Tibial nerve (tissue), 4 donors: ENCODE measurements at places on chromosomes 4 and X. TPM values are rescaled to one million over a fixed set of nuclear protein-coding genes. Genes with fewer than 3 reads are reported as not detected.

The UGT2B15 gene
- not detected for total RNA-seq

GRCh38 chr4:153061971-153062370, 125.8 kb downstream of the FHDC1 start:
- no peak for DNase-seq

- DNase-seq = no peak
Observed at GRCh38 chr4:48483006-48483776, at the start of gene SLC10A4. Gene SLC10A4 (plus strand): TSS chr4:48483343. CDS start chr4:48483562, 219 bp downstream.

The LRCH2 gene
- 7.1 TPM for total RNA-seq

DNA sequence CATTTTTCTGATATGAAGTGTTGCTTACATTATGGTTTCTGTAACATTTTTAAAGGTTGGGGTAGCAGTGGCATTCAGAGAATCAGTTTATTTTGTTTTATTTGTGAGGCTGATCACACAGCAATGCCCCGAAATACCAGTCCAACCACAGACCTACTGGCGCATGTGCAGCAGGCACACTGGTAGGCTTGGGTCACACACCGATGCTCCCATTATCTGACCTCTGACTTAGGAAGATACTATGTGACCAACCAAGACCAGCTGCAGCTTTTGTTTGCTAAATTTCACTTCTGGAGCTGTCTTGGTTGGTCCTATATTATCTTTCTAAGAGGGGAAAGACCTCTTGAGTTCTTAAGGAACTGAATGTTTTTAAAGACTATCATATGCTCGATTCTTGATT, 18.7 kb downstream of the PGM2 start:
- DNase-seq = no peak

GRCh38 chr4:85209161-85209560, 242.7 kb upstream of the WDFY3 start:
- DNase-seq = no peak

DNA sequence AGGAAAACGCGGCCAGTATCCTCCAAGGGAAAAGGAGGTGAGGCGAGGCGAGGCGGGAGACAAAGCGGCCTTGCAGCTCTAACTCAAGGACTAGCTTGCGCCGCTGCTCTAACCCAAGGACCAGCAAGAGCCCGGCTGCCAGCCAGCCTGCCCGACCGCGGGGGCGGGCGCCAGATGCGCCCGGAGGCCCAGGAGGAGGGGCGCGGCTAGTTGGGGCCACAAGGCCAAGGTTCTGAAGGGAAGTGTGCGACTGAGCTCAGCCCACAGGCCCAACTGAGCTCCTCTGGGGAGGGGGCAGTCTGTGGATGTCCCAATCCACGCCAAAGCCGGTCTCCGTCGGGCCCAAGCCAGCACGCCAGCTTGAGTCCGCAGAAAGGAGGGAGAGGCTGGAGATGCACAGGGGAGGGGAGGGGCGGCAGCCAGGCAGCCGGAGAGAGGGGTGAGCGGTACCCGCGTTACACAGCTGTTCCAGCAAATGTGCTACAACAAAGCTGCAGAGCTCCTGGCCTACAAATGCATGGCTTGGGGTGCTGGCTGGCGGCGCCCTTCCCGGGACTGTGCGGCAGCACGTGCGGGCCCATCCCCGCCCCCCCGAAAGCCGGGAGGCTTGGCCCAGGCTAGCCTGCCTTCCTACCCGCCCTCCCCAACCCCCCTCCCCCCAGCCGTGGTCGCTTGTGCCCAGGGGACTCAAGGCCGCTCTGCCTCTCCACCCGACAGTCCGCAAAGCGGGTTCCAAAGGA, 637 bp downstream of the AMER1 start:
- DNase-seq = peak; percentile 4

DNA sequence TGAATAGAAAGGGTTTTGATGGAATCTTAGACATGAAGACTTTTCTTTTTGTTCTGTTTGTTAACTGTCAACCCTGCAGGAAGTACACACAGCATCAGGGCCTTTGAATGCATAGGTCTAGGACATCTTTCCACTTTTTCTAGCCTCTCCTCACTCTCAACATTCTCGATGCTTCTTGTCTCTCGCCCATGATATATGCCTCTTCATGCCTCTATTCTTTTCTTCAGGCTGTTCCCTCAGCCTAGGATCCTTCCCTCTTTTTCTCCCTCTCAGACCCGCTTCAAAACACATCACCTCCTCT, 9.6 kb downstream of the PDGFC start:
- DNase-seq = no peak

GRCh38 chr4:182488896-182489295, 245.7 kb downstream of the TENM3 start:
- no peak for DNase-seq

- DNase-seq = no peak
Observed at GRCh38 chr4:147994076-147994475, 262.2 kb downstream of the ARHGAP10 start.

DNA sequence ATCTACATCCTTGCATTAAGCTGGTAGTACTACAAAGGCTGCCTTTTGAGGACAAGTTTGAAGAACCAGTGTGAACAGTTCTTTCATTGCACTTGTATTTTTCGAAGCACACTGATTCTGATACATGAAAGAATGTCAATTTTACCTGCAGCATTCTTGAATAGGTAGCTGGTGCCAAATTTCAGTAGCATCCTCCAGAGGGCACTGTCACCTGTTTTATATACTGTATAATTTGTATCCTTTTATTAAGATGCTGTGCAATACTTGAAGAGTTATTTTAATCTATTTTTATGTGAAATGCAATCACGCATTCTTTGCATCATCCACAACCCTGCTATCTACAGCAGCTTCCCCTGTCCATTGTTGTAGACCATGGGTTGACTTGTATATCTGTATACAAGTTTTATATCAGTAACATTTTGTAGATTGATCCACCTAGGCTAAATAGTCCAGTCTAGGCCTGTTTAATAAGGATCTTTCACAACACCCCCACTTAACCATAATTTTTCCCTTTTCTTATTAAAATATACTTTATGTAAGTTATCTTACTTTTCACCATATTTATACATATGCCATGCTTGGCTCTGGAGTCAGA, 325.7 kb downstream of the PCDH7 start:
- no peak for DNase-seq

GRCh38 chr4:142367418-142368180, 478.5 kb downstream of the INPP4B start:
- DNase-seq = no peak

GRCh38 chr4:8005033-8005808, 65.6 kb upstream of the AFAP1 start:
- no peak for DNase-seq

GRCh38 chr4:26020083-26020668, 106.2 kb downstream of the SMIM20 start:
- DNase-seq = no peak

GRCh38 chr4:188107931-188108843, 1.2 kb downstream of the TRIML2 start:
- DNase-seq = no peak

- DNase-seq = peak; percentile 57
Observed at GRCh38 chrX:107775734-107776511, at the start of gene TSC22D3. Gene TSC22D3 (minus strand): TSS chrX:107775787. CDS start chrX:107775419, 368 bp downstream.

The XAGE1A gene
- not detected for total RNA-seq

GRCh38 chr4:5365071-5366008, 314.1 kb downstream of the STK32B start:
- DNase-seq = no peak

DNA sequence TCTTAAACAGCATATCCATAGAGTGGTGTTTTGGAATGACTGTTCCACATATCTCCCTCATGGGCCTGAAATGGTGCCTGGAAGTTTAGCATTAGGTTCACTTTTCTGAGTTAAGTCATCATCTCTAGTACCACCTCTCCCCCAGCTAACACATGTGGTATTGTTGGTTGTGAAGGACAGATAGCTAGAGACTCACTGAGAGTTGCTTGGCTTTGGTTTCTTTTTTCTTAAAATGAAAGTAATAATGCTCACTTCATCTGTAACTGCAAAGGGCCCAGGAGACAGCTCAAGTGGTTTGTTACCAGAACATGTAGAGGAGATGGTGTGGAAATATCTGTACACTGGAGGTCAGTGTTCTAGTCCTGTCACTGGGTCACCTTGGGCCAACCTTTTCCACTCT, 90.9 kb downstream of the EFNB1 start:
- DNase-seq = no peak

- no peak for DNase-seq
Observed at GRCh38 chr4:34250562-34250961, 1993.8 kb downstream of the ARAP2 start.

GRCh38 chrX:151359931-151360871, 36.8 kb upstream of the VMA21 start:
- DNase-seq = no peak

The AMER1 gene
- total RNA-seq = 5.9 TPM

The ANXA3 gene
- total RNA-seq = 170 TPM

- no peak for DNase-seq
Observed at GRCh38 chr4:10461850-10462400, 4.7 kb upstream of the ZNF518B start.
